Inflammatory macrophage treated with lipopolysaccharide for 4 hours (primary cell): ENCODE measurements at places on chromosomes 6 and 20.

GRCh38 chr6:149259753-149260152, 57.8 kb upstream of the TAB2 start:
- DNase-seq: peak; percentile 95

DNA sequence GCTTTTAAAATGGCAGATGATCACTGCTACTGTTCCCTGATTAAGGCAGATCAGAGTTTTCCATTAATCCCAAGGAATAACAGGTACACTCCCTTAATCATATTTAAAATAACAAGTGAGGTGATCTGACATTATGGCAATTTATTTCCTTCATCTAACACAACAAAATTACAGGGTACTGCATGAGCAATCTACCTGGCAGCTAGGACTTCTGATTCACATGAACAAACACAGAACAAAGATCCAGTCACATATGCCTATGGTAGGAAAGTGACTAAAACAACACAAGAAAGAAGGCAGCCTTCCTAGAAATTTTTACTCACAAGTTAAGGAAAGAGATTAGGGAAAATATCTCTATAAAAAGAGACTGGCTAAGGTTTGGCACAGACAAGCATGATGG, 33.2 kb downstream of the MAP7 start:
- DNase-seq: no peak

GRCh38 chr20:36236786-36237121, 476 bp downstream of the AAR2 start:
- DNase-seq: no peak

DNA sequence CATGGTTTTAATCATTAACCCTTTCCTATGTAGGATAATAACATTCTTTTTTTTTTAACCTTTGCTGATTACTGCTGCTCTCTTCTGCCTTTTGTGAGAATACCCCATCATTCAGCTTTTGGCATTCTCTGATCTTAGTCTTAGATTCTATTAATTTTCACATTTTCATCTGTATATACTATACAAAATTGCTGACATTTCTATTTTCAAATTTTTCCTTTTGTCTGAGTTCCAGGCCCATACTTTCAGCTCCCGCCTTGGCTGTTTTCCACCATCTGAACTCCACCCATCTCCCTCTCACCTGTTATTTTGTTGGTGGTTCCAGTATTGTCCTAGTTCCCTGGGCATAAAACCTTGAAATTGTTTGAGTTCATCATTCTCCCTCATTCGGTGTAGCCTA, 59.2 kb downstream of the PKIB start:
- no peak for DNase-seq
